ENCODE measurements at places on chromosomes 3 and 15.

GRCh38 chr3:136789976-136790375 is 28.9 kb upstream of the SLC35G2 start:
- no peak for DNase-seq

DNA sequence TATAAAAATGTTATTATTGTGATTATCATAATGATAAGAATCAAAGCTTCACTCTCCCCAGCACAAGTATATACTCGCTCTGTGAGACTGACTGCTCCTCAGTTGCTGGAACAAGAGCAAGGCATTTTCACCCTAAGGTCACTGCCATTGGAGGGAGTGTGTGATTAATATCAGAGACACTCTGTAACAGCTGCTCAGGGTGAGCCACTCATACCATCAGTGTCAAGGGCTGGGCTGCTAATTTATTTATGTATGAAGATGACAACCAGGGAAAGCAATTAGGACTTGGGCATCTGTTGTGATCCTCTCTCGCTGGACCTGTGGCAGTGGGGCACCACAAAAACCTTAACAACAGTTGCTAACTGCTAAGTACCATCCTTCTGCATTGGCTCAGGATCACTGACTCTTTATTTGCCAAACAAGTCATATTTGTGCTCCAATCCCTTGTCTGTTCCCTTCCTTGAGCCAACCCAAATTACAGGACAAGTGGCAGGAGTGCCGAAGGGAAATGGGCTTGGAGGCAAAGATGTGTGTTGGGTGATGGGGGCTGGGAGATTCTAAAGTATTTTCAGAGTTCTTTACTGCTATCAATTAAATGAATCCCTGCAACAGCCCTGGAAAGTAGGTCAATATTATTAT is 297.5 kb upstream of the STT3B start:
- no peak for DNase-seq

DNA sequence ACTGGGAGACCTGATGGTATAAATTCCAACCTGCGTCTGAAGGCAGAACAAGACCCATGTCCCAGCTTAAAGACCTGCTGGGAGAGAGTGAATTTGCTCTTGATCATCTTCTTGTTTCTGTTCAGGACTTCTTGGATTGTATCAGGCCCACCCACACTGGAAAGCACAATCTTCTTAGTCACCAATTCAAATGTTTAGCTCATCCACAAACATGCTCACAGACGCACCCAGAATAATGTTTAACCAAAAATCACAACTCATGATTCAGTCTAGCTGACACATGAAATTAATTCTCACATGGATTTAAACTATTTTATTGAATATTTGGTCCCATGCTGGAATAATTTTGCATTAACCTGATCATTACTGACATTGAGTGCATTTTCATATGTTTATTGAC is 37.8 kb upstream of the GOLGA6L2 start:
- DNase-seq = no peak

DNA sequence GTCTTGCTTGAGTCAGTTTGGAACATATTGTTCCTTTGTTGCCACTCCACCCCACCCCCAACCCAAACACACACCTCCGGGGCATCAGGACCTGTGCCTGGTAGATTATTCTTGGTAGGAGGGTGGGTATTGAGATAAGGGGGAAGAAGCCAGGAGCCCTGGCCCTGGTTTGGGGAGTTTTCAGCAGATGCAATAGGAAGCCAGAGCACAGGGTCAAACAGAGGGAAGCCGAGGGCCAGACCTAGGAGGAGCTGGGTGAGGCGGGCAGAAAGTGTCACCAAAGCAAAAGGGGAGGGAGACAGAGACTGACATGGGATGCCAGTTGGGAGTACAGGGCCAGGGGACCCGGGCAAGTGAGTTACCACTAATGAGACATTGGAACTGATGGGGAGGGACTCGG is 163.1 kb downstream of the RPLP1 start:
- DNase-seq = no peak

DNA sequence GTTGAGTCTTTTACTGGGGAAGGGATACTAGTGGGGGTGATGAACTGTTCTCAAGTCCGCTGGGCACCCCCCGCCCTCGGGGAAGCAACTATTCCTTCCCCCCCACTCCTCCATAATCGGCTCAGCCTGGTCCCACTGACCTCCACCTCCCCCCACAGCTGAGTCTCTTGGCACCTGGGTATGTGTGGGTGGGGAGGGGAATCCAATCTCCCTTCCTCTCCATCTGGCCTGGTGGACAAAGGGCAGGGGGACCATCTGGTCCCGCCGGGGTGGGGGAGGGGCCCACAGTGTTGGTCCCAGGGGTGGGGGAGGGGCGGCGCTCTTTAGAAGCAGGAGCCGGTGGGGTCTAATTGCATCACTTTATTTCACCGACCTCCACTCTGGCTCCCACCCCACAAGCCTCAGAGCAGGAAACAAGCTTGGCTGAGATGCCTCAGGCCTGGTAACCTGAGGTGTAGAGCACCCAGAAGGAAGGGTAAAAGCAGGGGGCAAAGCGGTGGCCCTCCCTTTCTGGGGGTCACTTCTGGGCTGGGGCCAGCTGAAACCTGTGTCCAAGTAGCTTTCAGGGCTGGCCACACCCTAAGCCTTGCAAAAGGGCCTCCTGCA is 1.0 kb upstream of the PCBP4 start:
- no peak for DNase-seq

DNA sequence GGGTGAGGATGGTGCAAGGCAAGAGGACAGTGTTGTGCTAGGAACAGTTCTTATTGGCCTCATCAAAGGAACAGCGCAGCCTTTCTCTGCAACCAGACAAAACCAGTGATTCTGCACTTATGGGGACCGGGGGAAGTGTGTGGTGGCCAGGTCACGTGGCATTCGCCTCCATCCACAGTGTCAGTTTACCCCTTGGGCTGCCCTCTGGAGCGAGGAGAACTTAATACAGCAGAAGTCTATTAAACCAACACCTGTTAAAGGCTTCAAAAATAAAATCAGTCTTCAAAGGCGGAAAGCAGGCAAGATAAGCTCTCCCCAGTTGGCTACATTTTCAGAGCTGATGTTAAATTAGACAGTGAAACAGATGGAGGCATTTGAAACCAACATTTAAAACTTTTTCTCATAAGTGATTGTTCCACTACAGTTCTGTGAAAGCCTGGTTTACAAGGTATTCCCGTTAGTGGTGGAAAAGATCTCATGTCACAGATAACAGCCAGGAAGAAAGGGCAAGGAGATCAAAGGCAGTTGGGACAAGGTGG is 75.2 kb downstream of the LRIG1 start:
- no peak for DNase-seq

DNA sequence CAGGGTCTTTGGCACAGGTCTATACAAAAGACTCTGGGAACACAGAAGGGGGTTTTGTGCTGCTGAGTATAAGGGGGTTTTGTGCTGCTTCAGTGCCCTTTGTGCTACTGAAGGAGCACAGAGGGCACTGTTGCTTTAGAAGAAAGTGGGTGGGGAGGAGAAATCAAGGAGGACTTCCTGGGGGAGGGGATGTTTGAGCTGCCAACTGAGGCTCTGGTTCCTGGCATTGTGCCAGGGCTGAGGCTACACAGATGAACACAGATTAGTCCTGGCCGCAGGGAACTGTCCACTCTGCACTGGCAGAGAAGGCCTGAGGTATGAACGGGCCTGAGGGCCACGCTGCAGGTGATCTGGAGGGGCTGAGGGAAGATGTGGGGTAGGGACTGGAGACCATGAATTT is 32.2 kb upstream of the SEC13 start:
- DNase-seq = no peak

DNA sequence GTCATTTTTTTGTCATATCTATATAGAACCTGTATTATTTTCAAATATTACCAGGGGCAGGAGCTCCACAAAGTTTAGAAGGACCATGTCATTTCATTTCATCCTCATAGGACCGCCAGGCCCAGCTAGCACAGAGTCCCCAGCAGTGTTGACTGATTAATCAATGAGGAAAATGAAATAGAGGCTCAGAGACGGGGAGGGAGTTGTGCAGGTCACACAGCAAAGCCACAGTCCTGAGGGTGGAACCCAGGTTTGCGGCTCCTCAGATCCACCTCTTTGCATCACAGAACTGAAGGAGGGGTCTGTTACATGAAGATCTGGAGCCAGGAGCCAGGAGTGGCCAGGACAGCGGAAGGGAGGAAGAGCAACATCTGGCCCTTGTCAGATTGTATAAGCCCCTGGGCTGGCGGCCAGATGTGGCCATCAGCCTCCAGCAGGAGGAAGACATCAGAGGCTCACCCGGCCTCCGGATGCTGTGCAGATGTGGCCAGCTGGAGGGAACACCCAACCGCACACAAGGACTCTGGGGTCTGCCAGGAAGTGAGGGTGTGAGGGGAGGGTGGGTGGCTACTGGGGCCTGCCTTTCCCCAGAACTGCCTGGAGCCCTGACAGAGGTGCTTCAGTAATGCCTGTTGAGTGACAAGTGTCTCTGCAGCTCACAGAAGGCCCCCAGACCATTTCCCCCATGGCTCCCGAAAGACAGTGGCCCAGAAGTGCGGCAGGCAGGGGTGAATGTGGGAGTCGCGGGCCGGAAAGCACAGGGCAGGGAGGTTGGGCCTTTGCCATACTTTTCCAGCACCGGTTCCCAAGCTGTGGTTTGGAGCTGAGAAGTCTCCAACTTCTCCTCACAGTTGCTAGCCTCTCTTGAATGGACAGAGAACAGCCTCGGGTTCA is 21.3 kb downstream of the EFCC1 start:
- DNase-seq = no peak

DNA sequence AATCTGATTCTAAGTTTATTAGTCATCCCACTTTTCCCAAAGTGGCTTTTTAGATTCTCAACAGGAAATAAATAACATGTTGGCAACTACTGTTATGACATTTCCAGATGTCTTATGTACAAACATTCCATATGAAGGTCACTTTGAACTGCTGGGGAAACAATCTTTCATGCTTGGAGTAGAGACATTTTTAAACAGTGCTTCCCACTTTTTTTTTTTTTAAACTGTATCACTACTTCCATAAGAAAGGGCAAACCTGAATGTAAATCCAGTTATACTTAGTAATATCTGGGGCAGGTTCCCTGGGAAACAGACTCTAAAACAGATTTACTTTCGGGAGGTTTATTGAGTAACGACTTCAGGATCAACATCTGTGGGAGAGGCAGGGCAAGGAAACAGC is 473.8 kb downstream of the TAFA4 start:
- DNase-seq = no peak

GRCh38 chr15:66253418-66254088 is at the start of gene MEGF11:
TSS of gene MEGF11 (minus strand) at chr15:66253750. CDS start at chr15:66128403, 125,347 bp downstream.
- DNase-seq = no peak

DNA sequence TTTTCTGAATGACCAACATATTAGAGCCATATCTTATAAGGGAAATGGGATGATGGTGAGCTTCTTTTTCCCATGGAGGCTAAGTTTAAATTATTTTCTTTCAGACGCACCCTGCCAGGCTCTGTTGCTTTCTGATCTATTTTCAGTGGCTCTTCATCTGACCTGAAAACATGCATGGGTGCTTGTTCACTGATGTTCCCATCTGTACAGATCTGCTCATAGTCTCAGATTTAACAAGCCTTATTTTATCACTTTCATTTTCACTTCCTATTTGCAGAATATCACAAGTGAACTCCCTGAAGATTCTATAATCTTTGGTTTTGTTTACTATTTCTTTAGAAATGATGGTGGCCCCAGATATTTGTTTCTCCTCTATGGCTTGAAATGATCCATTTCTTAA is 31.1 kb upstream of the SUCLG2 start:
- no peak for DNase-seq

DNA sequence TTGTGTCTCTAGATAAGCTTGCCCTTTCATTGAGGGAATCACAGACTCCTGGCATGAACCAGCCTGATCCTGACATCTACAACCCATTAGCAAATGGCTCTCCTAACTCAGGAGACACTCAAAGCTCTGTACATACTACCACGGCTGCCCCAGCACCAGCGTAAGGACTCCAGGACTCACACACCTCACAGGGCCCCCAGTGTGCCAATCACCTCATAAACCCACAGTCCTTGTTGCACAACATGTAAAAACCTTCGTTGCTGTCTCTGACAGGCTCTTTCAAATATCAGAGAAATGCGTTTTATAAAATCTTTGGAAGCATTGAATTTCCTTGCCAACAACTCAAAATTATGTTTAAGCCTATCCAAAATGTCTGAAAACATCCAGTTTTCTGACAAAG is 7.3 kb downstream of the FYCO1 start:
- DNase-seq = no peak

GRCh38 chr15:32106401-32107381 is 76.4 kb downstream of the CHRNA7 start:
- no peak for DNase-seq

DNA sequence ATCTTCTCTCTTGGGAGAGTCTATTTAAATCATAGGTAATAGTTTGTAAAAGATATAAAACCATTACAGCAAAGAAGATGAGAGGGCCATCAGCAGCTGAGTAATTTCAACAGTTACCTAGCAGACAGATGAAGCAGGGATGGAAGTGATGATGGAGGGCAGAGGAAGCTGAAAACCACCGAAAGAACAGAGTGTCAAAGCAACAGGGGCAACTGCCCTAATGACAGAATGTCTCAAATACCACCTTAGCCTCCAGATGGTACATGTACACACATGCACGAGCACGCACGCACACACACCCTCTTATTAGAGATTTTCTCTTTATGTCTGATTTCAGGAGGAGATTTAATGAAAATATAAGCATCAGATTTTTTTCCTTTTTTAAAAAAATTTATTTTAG is 64.5 kb downstream of the NEDD4 start:
- no peak for DNase-seq

DNA sequence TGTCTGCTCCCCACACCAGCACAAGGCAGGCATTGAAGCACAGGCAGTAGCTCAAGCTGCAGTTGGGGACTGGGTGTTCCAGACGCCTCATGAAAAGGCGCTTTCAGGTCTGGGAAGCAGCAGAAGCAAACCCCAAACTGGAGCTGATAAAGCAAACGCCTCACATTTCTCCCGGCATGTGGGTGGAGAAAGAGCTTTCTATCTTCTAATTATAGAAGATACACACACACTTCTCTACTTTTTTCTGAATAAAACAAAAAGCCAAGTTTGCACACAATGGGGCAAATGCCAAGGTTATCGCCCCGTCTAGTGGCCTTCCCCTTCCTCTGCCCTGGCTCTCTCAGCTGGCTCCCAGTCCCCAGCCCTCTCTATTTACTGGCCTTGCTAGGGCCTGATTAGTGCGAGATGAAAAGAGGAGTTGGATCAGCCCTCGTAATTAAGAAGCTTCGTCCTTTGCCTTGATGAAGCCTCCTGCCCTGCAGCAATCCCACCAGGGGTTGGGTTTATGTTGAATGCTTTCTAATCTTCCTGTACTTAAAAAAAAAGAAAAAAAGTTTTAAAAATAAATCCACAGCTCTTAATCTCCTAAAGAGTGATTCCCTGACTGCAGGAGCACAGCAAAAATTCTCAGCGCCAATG is 120.2 kb downstream of the MEGF11 start:
- no peak for DNase-seq

Measured in AG09309 (cell line).